Stimulated activated CD4-positive, alpha-beta T cell treated with anti-CD3 and anti-CD28 coated beads, Interleukin-12 subunit alpha, Interleukin-12 subunit beta, amount 100 ng/mL, for 48 hours (primary cell): ENCODE measurements at places on chromosomes 4 and X.

- no peak for DNase-seq
Measured at GRCh38 chrX:11386001-11386523, 92.8 kb downstream of the AMELX start.

DNA sequence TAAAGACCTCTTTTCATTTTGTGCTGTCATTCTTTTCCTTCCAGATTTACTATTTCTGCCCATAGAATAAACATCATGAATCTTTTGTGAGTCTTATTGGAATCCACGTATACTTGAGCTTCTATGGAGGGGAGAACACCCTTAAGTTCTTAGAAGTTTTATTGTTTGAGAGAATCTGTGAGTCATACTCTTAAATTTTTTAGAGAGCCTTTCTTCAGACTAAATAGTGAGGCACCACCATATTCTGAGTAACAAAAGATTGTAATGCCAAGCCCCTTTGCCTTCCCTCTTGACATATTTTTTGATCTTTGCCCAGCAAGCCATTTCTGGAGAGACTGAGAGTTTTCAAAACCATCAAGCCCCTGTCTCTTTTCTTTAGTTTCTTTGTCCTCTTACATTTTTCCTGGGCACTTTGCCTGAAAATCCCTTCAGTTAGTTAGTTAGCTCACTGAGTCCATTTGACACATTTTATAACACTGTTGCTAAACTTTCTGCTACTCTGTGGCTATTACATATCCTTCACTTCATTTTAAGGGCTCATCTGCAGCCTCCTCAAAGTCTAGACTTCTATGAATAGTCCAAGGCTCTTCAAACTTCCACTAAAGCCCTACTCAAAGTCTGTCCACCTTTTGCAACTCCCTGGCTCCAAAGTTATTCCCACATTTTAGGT, 65.3 kb upstream of the NDUFC1 start:
- no peak for DNase-seq

GRCh38 chr4:87235020-87235671, 14.7 kb upstream of the KLHL8 start:
- no peak for DNase-seq

GRCh38 chr4:181258569-181258968, 984.6 kb upstream of the TENM3 start:
- no peak for DNase-seq

DNA sequence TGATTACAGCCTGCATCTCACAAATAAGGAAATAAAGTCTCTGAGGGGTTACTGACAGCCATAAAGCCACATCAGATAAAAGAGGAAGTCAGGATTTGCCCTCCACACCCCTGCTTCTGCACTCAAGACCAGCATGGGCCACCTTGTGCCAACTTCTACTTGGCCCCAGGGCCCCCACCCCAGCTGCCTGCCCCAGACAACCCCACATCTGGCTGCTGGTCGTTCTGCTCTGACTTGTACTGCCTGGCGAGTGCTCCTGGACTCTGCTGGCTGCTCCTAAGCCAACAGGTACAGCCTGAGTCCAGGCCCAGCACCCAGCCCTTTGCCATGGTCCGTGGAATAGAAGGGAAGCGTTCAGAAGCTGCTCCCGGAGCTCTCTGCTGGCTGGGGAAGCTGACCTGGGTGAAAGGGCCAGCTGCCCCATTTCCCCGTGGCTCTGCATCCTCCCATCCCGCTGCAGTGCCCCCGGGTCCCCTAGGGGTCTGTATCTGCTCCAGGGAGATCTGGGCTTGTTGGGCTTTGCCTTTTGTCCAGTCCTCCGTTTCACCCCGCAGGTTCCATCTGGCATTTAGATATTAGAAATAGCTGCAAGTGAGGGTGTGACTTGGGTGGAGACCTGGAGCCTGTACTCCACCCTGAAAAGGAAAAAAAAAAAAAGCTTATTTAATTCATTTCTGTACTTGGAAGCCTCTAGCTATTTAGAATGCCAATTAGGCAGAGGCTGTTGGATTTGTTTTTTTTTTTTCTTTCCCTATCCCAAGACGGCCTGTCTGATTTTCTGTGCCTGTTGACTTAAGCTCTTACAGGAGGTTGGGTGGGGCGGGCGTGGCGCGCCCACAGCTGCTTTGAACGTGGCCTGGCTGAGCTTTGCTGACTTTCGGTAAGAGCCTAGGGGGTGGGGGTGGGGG, 194.7 kb downstream of the PTTG2 start:
- no peak for DNase-seq

- no peak for DNase-seq
Measured at GRCh38 chr4:2172161-2172560, 69.8 kb downstream of the HAUS3 start.

- DNase-seq, result no peak
Measured at GRCh38 chrX:144612076-144612475, 635.2 kb upstream of the SPANXN1 start.

- DNase-seq, result no peak
Measured at GRCh38 chr4:128653527-128654444, 155.7 kb upstream of the JADE1 start.

- no peak for DNase-seq
Measured at GRCh38 chr4:24999392-25000089, 31.2 kb downstream of the LGI2 start.

GRCh38 chrX:33160273-33160672, 51.1 kb downstream of the DMD start:
- DNase-seq, result no peak
